Anterior cingulate cortex (tissue), 58 donors: ENCODE measurements at places on chromosomes 1 and 21.
A peak's percentile ranks its signal among the peaks of the same experiment; 100 is the strongest.

GRCh38 chr1:57553666-57554065 is 129.8 kb upstream of the DAB1 start:
- DNase-seq, result no peak

DNA sequence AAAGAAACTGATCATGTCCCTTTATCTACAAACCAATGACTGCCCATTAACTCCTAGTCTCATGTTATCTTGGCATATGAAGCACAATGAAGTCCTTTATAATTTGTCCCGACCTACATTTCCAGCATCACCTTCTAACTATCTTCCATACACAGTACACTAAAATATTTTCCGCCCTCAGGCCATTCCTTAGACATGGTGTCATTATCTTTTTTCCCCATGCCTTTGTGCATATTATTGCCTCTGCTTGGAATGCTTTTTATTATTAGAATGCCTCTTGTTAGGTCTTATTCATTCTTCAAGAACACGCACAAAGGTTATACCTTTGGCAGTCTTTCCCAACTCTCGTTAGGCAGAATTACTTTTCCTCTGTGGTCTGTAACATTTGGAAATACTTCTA is 39.6 kb downstream of the ATG4C start:
- no peak for DNase-seq

- DNase-seq, result no peak
Measured at GRCh38 chr21:31273278-31273677, 70.8 kb downstream of the TIAM1 start.

DNA sequence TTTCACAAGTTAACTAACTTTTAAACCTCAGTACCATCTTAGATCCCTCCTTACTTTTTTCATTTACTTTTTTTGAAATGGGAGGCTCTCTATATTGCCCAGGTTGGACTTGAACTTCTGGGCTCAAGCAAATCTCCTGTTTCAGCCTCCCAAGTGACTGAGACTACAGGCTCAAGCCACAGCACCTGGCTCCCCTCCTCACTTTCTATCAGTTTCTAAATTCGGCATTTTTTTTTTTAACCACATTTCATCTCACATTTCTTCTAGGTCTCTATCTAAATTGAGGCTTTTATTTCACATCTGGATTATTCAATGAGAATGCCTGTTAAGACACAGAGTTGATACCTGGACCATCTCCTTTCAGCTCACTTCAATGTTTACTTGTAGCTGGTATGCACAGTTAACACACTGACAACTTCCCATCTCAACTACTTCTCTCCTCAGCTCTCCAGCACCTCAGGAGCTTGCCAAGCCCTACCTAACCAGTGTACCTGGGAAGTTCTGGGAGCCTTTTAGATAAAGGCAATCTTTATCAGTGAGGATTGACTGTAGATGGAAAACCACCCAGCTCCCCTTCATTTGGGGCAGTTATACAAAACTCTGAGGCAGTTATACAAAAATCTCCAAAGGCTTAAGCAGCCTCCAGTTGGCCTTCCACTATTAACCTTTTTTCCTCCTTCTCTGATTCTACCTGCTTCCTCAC is 3.4 kb downstream of the USP33 start:
- DNase-seq, result no peak

DNA sequence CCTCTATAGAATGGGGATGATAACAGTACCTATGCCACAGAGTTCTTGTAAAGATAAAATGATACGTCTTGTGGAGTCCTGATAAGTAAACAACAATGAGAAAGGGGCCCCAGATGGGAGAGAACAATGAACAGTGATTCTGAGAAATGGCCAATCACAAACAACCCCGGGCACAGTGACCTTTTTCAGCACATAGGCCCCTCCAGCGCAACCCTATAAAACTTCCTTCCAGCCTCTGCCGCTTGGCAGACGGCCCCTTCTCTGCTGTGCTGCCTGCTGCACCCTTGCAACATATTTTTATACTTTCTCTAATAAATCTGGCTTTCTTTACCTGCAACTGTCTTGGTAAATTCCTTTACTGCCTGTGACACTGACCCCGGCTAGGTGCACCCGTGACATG is 8.9 kb downstream of the RCAN1 start:
- DNase-seq, result peak; percentile 42

DNA sequence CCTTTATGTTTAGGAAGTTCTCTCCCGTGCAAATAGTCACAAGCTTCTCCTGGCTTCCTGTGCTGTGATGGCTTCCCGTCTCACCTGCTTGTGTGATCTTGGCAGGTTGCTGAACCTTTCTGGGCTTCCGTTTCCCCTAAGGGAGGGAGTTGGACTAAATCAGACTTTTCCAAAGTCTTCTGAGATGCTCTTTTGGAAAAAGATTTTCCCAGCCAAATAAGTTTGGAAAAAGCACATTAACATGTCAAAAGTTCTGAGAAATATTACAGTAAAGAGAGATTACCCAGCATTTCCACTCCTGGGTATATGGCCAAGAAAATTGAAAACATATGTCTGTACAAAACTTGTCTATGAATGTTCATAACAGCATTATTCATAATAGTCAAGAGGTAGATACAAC is 36.0 kb upstream of the TENT5C start:
- no peak for DNase-seq

DNA sequence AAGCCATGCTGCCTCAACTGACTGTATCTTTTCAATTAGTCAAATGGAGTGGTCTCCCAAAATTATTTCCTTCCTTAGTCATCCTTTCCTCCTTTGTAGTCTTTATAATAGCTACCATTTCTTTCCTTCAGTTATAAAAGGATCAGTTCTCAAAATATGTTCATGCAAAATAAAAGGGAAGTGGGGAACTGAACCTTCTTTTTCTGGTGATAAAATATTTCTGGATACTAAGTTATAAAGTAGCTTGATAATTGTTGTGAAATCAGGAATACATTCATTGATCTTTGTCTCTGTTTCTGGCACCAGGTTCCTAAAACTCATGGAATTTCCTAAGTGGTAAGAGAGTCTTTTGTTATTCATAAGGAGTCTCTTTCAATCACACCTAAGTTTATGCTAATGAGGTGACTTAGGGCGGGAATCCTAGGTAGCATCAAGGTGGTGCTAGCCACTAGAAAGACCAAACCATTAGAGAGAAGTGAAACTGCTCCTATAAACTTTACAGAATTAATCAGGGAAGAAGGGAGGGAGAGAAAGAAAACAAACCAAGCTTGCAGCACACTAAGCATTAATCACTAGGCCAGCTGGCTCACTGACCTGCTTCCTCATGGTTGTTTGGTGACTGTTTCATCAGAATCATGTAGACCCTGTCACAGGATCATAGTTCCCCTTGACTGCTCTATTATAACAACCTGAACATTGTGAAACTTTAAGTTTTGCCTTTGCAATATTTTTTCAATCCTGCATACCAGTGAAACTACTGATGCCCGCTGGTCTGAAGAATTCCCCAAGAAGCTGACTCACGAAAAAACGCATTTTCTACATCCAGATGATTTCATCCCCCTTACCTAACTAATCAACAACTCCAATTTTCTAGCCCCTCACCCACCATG is 161.6 kb upstream of the PTBP2 start:
- DNase-seq, result no peak

GRCh38 chr1:239262538-239262937 is 123.8 kb upstream of the CHRM3 start:
- DNase-seq, result no peak

DNA sequence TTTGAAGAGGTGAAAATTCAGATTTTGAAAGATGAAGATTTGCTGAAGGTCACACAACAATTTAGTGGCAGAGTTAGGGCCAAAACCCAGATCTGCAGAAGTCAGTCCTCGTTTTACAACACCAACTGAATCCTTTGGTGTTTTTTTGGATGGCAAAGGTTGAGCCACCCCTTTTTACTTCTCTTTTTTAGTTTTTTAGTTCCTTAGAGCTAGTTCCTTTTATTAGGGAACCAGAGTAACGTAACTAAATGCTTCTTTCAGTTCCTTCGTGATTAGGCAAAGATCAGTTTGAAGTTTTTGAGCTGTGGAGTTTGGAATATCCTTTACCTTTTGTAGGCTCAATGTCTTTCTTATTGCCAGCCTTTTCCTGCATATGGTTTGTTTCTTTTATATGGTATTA is 67.9 kb upstream of the ARID1A start:
- no peak for DNase-seq

- DNase-seq, result no peak
Measured at GRCh38 chr1:207993477-207994445, 82.8 kb upstream of the CD34 start.

DNA sequence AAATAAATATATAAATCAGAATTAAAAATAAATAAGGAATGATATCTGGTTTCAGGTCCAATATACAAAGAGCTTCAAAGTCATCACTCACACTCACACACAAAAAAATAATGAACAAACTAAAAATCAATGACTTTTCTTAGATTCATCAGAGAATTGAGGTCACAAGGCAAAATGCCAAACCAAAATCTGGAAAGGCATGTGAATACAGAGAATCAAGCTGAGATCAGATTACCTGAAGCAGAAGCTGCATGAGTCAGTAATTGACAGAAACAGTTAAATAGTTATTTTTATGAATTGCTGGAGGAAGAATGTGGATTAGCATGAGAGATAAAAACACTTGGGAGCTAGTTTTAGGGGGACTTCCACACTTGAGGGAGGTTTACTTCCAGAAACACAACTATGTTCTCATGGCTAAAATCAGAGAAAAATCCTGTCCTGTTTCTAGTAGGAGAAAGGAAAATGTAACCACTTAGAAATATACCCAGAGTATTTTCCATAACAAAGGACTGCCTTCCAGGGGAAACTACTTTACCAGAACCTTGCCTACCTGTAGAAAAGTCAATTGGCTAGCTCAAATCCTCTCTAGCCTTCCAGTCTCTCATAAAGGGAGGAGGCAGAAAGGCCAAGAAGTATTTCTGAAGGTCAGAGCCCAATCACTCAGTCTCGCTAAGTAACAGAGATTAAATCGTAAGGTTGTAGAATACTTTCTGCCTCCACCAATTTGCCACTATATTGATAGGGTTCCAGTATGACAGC is 536.6 kb upstream of the NR5A2 start:
- no peak for DNase-seq

GRCh38 chr1:210321552-210321951 is 7.2 kb upstream of the HHAT start:
- no peak for DNase-seq

- no peak for DNase-seq
Measured at GRCh38 chr1:197521118-197521739, 253.2 kb downstream of the CRB1 start.

GRCh38 chr1:58997637-58998036 is 213.8 kb upstream of the JUN start:
- no peak for DNase-seq

- DNase-seq, result no peak
Measured at GRCh38 chr1:109547463-109548320, 723 bp upstream of the GNAI3 start.

GRCh38 chr1:42822800-42823392 is 5.7 kb upstream of the SVBP start:
- no peak for DNase-seq

DNA sequence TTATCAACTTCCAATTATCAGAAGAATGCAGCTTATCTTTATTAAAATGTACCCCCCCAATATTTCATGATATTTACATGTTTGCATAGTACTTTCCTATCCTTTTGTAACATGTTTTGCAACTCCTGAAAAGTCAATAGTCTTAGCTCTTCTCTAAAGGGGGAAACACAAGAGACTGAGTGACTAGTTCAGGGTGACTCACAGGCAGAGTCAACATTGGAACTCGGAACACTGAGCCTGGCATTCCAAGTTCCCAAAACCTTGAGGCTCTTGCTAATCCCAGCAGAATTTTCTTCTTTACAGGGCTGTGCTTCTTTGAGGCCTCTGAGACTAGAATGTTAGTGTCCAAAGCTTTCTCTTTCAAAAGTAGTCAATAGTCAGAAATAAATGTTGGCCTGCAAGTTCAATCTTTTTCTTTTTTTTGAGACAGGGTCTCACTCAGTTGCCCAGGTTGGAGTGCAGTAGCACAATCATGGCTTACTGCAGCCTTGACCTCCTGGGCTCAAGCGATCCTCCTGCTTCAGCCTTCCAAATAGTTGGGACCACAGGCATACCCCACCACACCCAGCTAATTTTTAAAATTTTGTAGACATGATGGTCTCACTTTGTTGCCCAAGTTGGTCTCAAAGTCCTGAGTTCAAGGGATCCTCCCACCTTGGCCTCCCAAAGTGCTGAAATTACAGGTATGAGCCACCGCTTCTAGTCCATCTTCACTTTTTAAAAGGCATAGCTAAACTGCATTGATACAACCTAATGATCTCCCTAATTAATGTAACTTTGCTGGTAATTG is 37.5 kb downstream of the ZNF281 start:
- DNase-seq, result no peak

DNA sequence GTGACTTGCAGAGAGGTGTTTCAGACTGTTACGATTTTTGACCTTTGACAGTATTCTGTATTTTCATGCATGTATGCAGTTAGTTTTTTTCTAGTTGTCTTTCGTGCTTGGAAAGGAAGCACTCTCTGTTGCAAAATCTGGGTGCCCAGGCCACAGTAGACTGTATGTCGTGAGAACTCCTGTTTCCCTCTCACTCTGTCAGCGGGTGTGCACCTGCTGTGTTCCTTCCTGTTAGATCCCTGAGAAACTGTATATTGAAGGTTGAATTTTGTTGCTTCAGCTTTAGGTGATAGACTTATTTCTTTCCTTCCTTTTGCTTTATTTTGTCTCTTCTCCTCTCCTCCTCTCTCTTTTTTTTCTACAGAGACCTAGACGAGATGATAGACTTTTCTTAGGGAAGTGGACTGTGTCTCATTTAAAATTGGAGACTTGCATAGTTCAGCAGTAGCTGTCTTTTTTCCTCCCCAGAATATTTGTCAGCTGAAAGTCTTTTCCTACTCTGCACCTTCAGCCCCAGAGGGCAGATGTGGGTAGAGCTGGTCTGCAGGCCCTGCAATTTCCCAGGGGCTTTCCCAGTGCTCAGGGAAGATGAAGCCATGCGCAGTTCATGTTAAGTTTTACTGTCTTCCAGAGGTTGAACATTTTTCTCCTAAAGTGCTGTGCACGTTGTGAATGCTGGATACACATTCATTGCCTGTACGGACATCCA is 1.4 kb downstream of the TRAPPC10 start:
- no peak for DNase-seq

- DNase-seq, result no peak
Measured at GRCh38 chr1:203442821-203443220, 32.8 kb upstream of the PRELP start.

- DNase-seq, result no peak
Measured at GRCh38 chr1:66758241-66758755, 6.0 kb downstream of the DYNLT5 start.

- DNase-seq, result no peak
Measured at GRCh38 chr21:34706337-34706736, 37.5 kb downstream of the CLIC6 start.

DNA sequence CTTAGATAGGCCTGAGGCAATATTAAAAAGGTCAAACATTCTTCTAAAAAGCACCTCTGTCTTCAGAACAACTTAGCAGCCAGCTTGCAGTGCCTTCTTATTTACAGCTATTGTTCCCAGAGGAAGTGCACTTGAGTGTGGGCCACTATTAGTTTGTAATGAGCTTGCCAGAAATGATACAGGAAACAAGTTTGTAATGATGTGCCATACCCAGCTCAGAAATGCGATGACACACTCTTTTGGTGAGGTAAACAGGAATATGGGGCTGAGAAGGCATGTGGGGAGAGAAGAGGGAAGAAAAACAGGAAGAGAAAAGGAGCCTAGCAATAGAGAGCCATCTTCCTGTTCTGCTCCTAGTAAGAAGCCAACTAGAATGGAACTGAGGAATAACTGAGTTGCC is 295.4 kb downstream of the AGBL4 start:
- DNase-seq, result no peak
